Stimulated activated naive CD8-positive, alpha-beta T cell treated with anti-CD3 and anti-CD28 coated beads, Interleukin-15, amount 100 ng/mL, for 72 hours (primary cell): ENCODE measurements at places on chromosomes 13 and 19.

GRCh38 chr19:54030895-54031586, 32.7 kb downstream of the VSTM1 start:
- no peak for DNase-seq

DNA sequence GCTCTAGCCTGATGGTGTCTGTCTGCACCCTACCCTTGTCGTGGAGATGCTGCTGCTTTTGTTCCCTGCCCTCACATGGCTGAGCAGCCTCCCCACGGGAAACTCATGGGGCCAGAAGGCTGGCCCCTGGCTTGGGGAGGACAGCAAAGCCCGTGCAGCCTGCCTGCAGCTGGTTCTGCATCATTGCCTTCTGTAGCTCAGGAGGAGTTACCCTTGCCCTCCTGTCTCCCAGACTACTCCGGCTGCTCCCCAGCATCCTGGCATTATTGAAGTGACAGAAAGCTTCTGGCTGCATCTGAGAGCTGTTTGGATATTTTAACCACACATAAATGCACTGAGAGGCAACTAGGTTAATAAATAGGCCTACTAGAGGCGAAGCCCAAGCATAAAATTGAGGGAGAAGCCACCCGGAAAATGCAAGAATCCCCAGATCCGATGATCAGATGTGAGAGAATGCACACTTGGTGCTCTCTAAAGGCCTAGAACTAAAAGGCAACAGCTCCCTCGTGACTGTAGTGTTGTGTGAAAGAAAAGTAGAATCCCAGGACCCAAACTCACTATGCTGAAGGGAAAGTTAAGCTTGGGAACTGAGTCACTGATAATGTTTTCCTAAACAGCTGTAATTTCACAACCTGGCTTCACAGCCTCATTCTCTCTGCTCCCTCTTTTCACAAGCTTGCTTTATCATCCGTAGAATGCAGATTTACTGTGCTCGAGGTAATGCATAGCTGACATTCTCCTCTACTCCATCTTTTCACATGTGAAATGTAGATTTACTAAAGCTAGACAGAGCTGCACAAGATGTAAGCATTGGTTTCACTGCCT, 110.8 kb downstream of the TNFRSF19 start:
- no peak for DNase-seq

GRCh38 chr19:4803736-4804695, 12.5 kb downstream of the FEM1A start:
- DNase-seq, result peak; percentile 75

DNA sequence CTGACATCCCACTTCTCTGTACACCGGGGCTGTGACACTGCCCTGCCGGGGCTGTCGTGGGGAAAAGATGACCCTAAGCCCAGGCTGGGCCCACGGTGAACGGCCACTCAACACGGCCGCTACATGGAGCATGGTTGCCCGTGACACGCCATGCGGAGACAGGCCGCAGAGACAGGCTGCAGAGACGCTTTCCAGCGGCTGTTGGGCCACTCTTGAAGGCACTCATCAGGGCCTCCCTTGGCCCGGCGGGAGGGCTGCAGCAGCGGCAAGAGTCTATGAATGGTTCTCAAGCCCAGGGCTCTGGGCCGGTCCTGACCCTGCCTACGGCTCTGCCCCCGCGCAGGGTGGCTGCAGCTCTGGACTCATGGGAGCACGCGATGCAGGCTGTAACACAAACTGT, 22.1 kb downstream of the ADPRHL1 start:
- no peak for DNase-seq

DNA sequence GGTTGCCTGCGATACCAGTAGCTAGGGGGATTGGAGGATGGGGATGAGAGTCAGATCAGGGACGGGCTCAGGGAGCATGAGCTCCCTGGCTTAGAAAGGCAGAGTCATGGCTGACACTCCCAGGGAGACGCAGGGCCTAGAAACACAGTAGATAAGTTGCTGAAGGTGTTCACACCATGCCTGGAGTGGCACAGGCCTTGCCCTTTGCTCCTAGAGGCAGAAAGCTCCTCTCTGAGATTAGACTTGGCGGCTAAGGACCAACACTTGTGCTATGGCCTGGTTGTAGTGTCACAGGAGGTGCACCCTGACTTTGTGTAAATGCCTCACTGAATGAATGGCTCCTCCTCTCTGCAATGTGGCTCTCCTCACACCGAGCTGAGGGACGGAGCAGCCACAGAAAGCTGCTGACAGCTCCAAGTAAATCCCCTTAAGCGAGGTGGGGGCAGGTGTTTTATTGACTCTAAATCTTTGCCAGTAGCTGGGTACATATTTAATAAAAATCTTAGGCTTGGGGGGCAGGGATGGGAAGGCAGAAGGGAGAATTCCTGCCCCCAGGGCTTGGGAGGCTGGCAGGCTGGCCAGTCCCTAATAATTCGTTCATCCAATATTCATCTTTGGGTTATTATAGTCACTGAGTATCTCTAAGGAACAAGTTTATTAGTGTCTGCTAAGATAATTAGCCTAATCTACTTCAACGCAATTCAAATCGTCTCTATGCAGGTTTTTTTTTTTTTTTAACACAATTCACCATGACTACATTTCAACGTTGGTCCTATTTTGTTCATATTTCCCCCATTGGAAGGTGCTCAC, 54.9 kb downstream of the SIAH3 start:
- no peak for DNase-seq

GRCh38 chr13:43021926-43022670, 1.3 kb upstream of the DNAJC15 start:
- DNase-seq, result no peak

DNA sequence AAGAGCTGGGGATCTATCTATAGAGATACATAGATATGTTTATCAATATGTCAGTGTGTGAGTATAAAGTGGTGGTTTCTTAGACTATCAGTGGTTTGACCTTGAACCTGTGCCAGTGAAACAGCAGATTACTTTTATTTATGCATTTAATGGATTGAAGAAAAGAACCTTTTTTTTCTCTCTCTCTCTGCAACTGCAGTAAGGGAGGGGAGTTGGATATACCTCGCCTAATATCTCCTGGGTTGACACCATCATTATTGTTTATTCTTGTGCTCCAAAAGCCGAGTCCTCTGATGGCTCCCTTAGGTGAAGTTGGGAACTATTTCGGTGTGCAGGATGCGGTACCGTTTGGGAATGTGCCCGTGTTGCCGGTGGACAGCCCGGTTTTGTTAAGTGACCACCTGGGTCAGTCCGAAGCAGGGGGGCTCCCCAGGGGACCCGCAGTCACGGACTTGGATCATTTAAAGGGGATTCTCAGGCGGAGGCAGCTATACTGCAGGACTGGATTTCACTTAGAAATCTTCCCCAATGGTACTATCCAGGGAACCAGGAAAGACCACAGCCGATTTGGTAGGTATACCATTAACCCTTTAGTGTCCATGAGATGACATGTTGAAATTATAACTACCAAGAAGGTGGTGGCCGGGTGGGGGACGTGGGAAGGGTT, 880 bp downstream of the FGF9 start:
- DNase-seq, result no peak
